ENCODE measurements at places on chromosomes 12 and 14. TPM values are rescaled to one million over a fixed set of nuclear protein-coding genes. Genes with fewer than 3 reads are reported as not detected.

- no peaks in the 10 kb centered on the region for H3K36me3 ChIP-seq
- H3K4me1 ChIP-seq: peaks cover 32% of the 10 kb centered on the region
- DNase-seq: peak; percentile 56
These were observed 715 bp downstream of the CACNB3 start for GRCh38 chr12:48818831-48819590.

- DNase-seq: no peak
- peaks cover 7% of the 10 kb centered on the region for H3K4me1 ChIP-seq
- no peak overlapping the region for H3K27ac ChIP-seq
- H3K36me3 ChIP-seq: no peaks in the 10 kb centered on the region
These were observed 44.9 kb downstream of the DDX11 start for GRCh38 chr12:31118347-31119191.

DNA sequence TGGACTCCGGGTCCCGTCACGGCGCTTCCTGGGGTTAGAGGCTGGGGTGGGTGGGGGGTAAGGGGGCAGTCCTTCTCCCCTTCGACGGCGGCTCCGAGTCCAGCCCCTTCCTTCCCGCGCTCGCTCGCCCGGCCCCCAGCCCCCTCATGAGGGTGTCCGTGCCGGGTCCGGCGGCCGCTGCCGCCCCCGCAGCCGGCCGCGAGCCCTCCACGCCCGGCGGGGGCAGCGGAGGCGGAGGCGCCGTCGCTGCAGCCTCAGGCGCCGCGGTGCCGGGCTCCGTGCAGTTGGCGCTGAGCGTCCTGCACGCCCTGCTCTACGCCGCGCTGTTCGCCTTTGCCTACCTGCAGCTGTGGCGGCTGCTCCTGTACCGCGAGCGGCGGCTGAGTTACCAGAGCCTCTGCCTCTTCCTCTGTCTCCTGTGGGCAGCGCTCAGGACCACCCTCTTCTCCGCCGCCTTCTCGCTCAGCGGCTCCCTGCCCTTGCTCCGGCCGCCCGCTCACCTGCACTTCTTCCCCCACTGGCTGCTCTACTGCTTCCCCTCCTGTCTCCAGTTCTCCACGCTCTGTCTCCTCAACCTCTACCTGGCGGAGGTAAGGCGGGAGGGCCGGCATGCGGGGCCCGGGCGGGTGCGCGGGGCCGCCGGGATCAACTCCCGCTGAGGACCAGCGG lies 500 bp downstream of the GPR137C start:
- H3K4me1 ChIP-seq: peaks cover 32% of the 10 kb centered on the region
- H3K27me3 ChIP-seq: peaks cover 28% of the 10 kb centered on the region
- peaks cover 3% of the 10 kb centered on the region for H3K36me3 ChIP-seq
- DNase-seq: peak; percentile 53
- peak overlapping the region; percentile 90 for H3K4me3 ChIP-seq

DNA sequence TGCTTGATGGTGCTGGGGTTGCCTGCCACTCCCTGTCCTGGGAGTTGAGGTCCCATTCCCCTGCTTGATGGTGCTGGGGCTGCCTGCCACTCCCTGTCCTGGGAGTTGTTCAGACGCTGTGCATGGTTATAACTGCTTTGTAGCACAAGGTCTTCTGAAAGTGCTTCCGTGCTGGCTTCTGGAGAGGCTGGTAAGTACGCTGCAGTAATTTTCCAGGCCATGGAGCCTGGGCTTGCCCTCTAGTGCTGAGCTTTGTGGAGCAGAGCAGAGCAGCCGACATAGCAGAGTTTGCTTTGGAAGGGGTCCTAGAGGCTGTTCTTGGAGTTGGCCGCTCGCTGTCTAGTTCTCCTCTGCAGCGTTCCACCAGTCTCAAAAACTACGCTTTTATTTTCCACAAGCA lies 6.3 kb downstream of the B4GALNT3 start:
- peaks cover 41% of the 10 kb centered on the region for H3K27me3 ChIP-seq
- DNase-seq: no peak
- H3K27ac ChIP-seq: no peak overlapping the region
- H3K4me1 ChIP-seq: peaks cover 2% of the 10 kb centered on the region
- no peak overlapping the region for H3K4me3 ChIP-seq

DNA sequence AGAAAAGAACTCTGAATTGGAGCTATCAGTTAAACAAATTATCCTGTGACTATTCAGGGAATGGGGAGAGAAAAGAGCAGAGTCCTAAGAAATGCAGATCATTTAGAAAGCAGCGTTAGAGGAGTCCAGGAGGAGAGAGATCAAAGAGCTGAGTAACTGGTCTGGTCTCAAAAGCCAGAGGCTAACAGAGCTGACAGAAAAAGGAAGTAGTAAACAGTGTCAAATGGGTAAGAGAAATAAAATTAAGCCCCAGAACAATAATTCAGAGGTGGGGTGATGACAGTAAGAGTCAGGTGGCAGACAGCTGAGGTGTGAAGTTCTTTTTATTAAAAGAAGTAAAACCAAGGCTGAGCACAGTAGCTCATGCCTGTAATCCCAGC lies 19.3 kb downstream of the GXYLT1 start:
- peaks cover 10% of the 10 kb centered on the region for H3K36me3 ChIP-seq
- no peaks in the 10 kb centered on the region for H3K27me3 ChIP-seq
- no peak for DNase-seq

- no peak for DNase-seq
- H3K27me3 ChIP-seq: no peaks in the 10 kb centered on the region
- H3K36me3 ChIP-seq: no peaks in the 10 kb centered on the region
These were observed 294.1 kb downstream of the SEC23A start for GRCh38 chr14:38808734-38809455.

GRCh38 chr12:113609692-113610469 lies 138.2 kb upstream of the LHX5 start:
- no peak for DNase-seq
- no peaks in the 10 kb centered on the region for H3K36me3 ChIP-seq
- peaks cover 35% of the 10 kb centered on the region for H3K27me3 ChIP-seq
- no peaks in the 10 kb centered on the region for H3K4me1 ChIP-seq

- no peak overlapping the region for H3K27ac ChIP-seq
- no peak for DNase-seq
- H3K36me3 ChIP-seq: no peaks in the 10 kb centered on the region
- H3K27me3 ChIP-seq: peaks cover 38% of the 10 kb centered on the region
These were observed 3.1 kb upstream of the IGFBP6 start for GRCh38 chr12:53094394-53094787.

DNA sequence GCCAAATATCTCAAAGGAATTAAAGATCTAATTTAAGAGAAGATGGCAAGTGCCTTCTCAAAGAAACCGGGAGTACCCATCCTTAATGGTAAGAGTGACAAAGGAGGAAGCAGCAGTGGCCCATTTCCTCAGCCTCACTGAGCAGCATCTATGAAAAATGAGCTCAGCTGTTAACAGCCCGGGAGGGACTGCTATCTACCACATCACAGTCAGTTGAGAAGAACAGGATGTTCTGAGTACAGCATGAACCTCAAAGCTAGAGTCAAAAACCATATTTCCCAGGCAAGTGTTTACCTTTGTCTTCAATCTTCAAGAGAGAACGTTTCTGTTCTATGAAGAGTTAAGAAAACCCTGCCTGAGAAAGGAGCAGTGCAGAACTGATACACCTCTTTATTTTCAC lies 115.0 kb downstream of the BTG1 start:
- peak overlapping the region; percentile 93 for H3K27ac ChIP-seq
- peaks cover 83% of the 10 kb centered on the region for H3K4me1 ChIP-seq
- H3K4me3 ChIP-seq: peak overlapping the region; percentile 55
- H3K27me3 ChIP-seq: no peaks in the 10 kb centered on the region

DNA sequence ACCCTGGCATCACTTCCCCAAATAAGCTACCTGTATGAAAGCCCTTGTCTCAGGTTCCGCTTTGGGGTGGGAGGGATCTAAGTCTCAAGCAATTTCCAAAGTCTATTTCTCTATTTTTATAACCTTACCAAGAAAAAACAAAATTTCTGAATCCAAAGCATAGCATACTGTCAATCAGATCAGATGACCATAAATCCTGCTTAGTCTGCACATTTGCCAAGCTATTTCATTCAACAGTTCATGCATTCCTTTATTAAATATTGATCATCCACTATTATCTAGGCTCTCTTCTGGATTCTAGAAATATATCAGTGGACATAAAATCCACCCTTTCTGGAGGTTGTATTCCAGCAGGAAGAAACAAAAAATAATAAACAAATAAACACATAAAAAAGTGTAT lies 263.5 kb upstream of the USP15 start:
- H3K36me3 ChIP-seq: no peaks in the 10 kb centered on the region
- H3K4me1 ChIP-seq: no peaks in the 10 kb centered on the region
- H3K4me3 ChIP-seq: no peak overlapping the region
- no peak for DNase-seq
- H3K27me3 ChIP-seq: peaks cover 12% of the 10 kb centered on the region

GRCh38 chr12:96234591-96235483 lies 40.7 kb downstream of the ELK3 start:
- peaks cover 35% of the 10 kb centered on the region for H3K36me3 ChIP-seq
- peaks cover 54% of the 10 kb centered on the region for H3K4me1 ChIP-seq
- DNase-seq: no peak
- H3K27me3 ChIP-seq: no peaks in the 10 kb centered on the region
- H3K4me3 ChIP-seq: no peak overlapping the region
- peak overlapping the region; percentile 27 for H3K27ac ChIP-seq

DNA sequence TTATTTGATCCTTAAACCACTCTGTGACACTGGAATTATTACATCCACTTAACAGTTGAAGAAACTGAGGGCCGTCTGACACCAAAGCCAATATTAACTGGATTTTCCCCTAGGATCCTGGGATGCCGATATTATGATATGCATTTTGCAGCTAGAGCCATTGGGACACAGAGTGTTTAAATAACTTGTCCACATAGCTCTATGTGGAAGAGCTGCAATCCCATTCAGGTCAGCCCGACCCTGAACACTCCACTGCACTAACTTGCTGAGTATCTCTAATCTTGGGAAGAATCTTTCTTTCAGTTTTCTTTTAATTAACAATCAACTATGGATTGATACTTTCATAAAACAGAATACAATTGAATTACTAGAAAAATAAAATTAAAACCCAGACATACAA lies 37.9 kb downstream of the RMST start:
- no peaks in the 10 kb centered on the region for H3K27me3 ChIP-seq
- no peaks in the 10 kb centered on the region for H3K4me1 ChIP-seq
- no peak overlapping the region for H3K27ac ChIP-seq
- DNase-seq: no peak
- H3K36me3 ChIP-seq: no peaks in the 10 kb centered on the region

- H3K4me3 ChIP-seq: no peak overlapping the region
- peaks cover 72% of the 10 kb centered on the region for H3K4me1 ChIP-seq
- DNase-seq: no peak
- peaks cover 46% of the 10 kb centered on the region for H3K36me3 ChIP-seq
- no peaks in the 10 kb centered on the region for H3K27me3 ChIP-seq
These were observed 19.1 kb downstream of the HDAC7 start for GRCh38 chr12:47800582-47800981.

DNA sequence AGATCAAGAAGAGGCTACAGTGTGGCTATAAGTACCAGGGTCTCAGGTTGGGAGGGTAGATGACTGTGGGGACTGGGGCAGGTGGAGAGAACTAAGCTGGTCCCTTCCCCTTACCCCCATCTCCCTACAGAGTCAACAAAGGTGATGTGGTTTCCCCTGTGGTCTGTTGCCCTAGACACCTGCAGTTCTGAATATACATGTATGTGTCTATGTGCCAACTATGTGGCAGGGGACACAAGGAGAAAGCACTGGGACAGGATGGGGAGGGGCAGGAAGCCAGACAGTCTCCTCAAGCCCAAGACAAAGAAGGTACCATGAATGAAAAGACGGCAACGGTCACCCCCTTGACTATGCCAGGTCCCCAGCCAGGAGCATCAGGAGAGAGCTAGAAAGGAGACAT lies 4.5 kb upstream of the HDAC7 start:
- no peaks in the 10 kb centered on the region for H3K27me3 ChIP-seq
- H3K4me1 ChIP-seq: peaks cover 85% of the 10 kb centered on the region
- DNase-seq: peak; percentile 67
- peak overlapping the region; percentile 52 for H3K4me3 ChIP-seq
- H3K36me3 ChIP-seq: peaks cover 7% of the 10 kb centered on the region

- DNase-seq: no peak
- H3K4me3 ChIP-seq: no peak overlapping the region
- no peak overlapping the region for H3K27ac ChIP-seq
These were observed 59.5 kb upstream of the IGF1 start for GRCh38 chr12:102539651-102540553.

DNA sequence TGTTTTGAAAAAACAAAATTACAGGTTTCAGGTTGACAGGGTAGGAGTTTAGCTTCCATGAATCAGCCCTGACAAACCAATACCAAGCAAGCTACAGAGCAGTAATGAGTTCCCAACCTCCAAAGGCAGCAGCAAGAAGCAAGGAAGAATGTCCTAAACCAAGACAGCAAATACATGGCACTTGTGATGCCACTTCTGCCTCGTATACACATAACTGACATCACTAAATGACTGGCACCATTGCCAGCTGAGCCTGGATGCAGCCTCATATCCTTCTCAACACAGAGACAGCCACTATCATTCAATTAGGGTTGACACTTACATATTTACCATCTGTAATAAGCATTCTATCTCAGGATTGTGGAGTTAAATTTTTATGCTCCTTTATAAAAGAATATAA lies 35.0 kb upstream of the MDM1 start:
- no peaks in the 10 kb centered on the region for H3K27me3 ChIP-seq
- H3K4me1 ChIP-seq: peaks cover 79% of the 10 kb centered on the region
- peak overlapping the region; percentile 84 for H3K27ac ChIP-seq
- DNase-seq: no peak

GRCh38 chr14:33081259-33081658 lies 142.6 kb downstream of the NPAS3 start:
- H3K27me3 ChIP-seq: no peaks in the 10 kb centered on the region
- H3K36me3 ChIP-seq: no peaks in the 10 kb centered on the region
- H3K4me1 ChIP-seq: no peaks in the 10 kb centered on the region
- no peak for DNase-seq
- no peak overlapping the region for H3K27ac ChIP-seq
- H3K4me3 ChIP-seq: no peak overlapping the region

GRCh38 chr14:68982581-68982980 lies 3.5 kb upstream of the ACTN1 start:
- no peaks in the 10 kb centered on the region for H3K36me3 ChIP-seq
- peaks cover 15% of the 10 kb centered on the region for H3K4me1 ChIP-seq
- no peak overlapping the region for H3K27ac ChIP-seq
- no peak overlapping the region for H3K4me3 ChIP-seq
- no peak for DNase-seq

- H3K27ac ChIP-seq: no peak overlapping the region
- no peak overlapping the region for H3K4me3 ChIP-seq
- no peaks in the 10 kb centered on the region for H3K36me3 ChIP-seq
- no peak for DNase-seq
- peaks cover 2% of the 10 kb centered on the region for H3K4me1 ChIP-seq
- H3K27me3 ChIP-seq: peaks cover 12% of the 10 kb centered on the region
These were observed 6.5 kb downstream of the SLC22A17 start for GRCh38 chr14:23345987-23346692.

Gene SOX5
- total RNA-seq: not detected

Gene SLC2A3
- 227 TPM for total RNA-seq

Gene B4GALNT1
- total RNA-seq: 0.77 TPM

Gene POU6F1
- 4.7 TPM for total RNA-seq

Gene OTOGL
- total RNA-seq: not detected

Gene CPSF6
- 94.4 TPM for total RNA-seq

Gene MORN3
- 3.5 TPM for total RNA-seq

Gene TMEM121
- total RNA-seq: 4.6 TPM

Gene NOXRED1
- total RNA-seq: 0.67 TPM

Gene SERPINA9
- total RNA-seq: not detected

Gene GPD1
- 0.25 TPM for total RNA-seq

Gene ITGB7
- total RNA-seq: 621 TPM

Gene ZNF839
- 18.8 TPM for total RNA-seq

Measured in activated CD4-positive, alpha-beta T cell treated with anti-CD3 and anti-CD28 coated beads, Interleukin-2, amount 10 ng/mL, durations not matched to agents 7 days and 5 days (primary cell).